H54 (cell line): ENCODE measurements at places on chromosomes 3 and 15.
A peak's percentile ranks its signal among the peaks of the same experiment; 100 is the strongest.

DNA sequence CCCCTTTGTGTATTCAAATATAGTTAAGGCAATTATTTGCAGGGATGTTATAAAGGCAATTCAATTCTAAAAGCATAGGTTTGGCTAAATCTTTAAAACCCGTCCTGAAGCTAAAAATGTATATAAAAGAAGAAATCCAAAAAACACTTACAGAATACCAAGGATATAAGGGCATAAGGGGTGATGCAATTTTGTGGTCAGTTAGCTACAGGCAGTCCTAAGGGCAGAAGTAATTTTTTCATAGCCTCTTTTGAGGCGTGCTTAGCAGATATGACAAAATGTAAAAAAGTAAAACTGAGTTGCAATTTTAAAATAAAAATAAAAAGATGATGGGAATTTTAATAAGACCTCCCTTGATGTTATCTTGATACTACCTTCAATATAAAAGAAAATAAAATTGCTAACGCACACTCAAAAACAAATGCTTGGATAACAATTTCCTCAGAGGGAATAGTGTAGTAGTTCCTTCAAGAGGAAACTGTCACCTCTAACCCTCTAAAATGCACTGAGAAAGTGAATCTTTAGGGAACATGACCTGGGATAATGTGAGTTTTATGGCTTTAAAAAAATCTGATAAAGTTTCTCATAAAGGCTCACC, 104.2 kb downstream of the MYH15 start:
- no peak for DNase-seq

DNA sequence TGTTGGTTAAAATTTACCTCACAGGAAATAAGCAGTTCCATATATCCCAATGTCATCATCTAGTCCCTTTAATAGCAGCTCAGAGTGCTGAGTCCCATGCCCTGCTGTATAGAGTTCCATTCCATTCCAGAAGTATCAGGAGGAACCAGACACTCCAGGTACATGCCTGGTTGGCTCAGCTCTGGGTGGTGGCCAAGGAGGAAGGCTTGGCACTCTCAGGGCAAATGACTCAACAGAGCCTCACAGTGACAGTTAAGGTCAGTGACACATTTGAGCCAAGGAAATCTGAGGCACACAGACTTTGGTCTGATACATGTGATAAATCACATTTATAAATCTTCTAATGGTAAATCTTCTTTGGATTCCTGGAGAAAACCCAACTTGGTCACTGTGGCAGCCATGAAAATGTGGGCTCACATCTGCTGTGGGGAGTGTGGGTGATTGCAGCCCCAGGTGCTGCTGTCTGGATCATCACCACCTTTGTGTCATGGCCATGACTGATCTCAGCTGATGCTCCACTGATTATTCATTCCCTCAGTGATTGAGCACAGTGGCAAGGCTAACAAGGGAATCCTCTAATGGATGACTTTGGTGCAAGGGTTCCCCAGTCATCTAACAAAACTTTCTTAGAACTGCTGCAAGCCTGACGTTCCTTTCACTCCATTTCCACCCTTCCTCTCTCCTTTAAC, 9.3 kb downstream of the HHLA2 start:
- DNase-seq, result no peak

DNA sequence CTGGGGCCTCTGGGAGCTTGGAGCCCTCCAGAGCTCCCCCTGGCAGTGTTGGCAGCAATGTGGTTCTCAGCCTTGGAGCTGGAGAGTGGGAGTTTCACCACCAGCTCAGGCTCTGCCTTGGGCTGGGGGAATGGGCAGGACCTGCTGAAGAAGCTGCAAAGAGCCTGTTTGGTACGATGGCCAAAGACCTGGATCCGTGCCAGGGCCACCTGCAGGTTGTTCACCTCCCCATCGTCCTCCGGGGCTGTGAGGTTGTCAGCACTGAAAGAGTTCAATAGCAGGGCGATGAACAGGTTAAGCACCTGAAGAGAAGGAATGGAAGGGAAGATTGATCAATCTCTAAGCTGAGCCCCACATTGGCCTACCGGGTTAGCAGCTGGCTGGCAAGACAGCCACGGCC, 77.3 kb upstream of the SCN5A start:
- no peak for DNase-seq

DNA sequence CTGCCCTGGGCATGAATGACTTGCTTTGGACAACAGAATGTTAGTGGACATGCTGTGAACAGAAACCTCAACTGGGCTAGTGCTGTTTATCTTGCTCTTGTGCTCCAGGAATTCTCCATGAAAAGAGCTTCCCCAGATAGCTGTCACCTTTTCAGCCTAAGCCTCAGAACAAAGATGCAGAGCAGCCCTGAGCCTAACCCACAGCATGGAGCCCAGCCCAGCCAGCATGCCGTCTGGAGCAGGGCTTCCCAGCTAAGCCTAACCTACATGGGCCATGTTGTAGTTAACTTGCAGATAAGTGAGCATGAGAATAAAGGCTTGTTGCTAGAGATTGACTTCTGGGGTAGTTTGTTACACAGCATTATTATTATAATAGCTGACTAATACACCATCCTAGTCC, 48.9 kb downstream of the SCN5A start:
- no peak for DNase-seq

DNA sequence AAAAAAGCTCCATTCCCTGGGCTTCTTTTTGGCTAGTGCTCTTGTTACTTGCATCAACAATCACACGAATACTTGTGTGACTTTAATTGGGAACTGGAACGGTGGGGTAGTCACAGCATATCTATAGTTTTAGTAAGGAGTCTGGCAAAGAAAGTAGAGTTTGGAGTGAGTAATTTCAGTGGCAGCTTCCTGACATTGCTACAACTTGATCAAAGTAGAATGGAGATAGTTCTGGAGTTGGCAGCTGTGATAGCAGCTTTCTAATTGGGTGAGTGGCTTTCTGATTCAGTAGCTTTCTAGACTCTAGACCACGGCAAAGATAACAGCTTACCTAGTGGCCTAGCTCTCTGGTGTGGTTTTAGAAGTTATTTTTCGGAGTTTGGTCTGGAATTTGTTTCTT, 475.0 kb downstream of the TUSC7 start:
- no peak for DNase-seq

- DNase-seq, result no peak
Observed at GRCh38 chr3:118501152-118501551, 533.5 kb downstream of the IGSF11 start.

- no peak for DNase-seq
Observed at GRCh38 chr15:25812073-25812472, 51.1 kb downstream of the ATP10A start.

DNA sequence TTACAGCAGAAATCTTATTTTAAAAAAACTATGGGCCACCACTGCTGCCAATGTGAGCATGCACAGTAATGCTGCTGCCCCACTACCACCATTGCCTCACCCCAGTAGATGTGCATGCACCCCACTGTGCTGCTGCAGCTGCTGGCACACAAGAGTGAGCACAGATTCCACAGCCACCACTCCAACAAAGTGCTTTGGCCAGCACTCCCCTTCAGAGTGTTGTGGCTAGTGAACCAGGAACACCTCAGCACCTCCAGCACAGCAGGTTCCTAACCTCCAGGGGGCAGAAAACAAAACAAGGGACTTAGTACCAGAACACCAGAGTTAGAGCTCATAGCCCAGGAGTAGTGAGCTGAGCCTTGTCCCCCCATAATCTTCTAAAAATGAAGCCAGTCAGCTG, 629.6 kb downstream of the PYDC2 start:
- no peak for DNase-seq

DNA sequence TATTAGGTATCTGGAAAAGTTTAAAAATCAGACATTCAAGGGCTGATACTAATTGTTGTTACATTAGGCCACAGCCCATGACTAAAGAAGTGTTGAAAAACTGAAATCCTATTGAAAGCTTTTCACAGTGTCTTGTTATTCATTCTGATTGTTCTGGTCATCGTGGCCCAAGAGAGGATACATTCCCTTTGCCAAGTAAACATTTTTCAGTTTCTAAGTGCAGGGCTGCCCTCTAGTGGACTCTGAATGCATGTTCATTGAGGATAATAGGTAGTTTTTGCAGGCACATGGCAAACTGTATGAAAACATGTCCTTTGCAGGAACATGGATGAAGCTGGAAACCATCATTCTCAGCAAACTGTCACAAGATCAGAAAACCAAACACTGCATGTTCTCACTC, 181.1 kb downstream of the MYRIP start:
- peak; percentile 7 for DNase-seq

DNA sequence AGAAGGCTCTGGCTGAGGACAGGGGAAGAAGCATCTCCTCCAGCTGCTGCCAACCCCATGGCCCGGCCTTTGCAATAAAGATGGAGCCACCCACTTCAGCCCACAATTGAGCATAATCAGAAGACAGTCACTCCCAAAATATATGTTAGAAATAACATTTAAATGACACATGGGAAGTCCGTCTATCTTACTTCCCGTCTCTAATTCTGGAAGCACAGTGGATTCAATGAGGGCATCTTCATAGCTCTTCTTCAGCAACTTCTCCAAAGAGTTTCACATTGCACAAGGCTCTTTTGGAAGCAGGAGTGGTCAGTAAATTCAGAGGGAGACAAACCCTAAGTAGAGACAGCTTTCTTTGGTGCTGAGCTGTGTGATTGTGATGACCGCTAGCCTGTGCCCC, 67.0 kb upstream of the SEC61A1 start:
- no peak for DNase-seq

GRCh38 chr3:52021489-52022268, 26.0 kb upstream of the RPL29 start:
- DNase-seq, result no peak

DNA sequence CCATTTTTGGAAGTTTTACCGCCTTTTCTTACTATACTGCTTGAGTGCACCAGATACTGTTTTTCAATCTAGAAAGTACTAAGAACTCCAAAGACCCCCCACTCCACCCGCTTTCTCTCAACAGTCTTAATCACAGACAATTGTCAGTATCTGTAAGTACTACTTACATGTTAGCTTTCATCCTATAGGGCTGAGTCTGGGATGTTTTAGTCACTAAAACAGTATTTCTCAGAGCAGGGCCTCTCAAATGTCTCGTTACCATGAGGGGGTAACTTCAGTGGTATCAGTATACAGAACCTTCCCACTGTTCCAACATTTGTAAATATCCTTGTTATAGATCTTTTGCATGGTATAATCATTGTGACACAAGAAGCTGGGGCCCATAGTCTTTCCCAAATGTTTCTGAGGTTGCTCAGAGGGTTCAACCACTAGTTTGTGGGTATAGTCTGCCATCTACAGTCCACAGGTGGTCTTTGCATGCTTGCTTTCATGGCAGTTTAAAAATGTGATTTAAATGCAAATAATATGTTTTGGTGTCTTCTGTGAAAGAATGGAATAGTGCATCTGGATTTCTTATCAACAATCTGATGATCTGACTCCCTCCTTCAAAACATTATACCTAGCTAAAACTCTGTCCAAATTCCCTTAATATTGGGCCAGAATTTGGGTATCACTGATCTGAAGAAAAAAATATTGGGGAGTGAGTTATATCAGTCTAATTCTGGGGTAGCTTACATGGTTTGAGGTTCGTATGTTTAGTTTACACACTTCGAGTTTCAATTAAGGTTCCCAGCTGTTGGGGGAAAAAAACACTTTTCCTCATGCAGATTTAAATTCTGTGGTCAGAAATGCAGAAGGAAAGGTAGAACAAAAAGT, 18.0 kb upstream of the DNAJC13 start:
- DNase-seq, result peak; percentile 28
